ENCODE measurements at places on chromosomes 1 and 21. TPM values are rescaled to one million over a fixed set of nuclear protein-coding genes. Genes with fewer than 3 reads are reported as not detected.

DNA sequence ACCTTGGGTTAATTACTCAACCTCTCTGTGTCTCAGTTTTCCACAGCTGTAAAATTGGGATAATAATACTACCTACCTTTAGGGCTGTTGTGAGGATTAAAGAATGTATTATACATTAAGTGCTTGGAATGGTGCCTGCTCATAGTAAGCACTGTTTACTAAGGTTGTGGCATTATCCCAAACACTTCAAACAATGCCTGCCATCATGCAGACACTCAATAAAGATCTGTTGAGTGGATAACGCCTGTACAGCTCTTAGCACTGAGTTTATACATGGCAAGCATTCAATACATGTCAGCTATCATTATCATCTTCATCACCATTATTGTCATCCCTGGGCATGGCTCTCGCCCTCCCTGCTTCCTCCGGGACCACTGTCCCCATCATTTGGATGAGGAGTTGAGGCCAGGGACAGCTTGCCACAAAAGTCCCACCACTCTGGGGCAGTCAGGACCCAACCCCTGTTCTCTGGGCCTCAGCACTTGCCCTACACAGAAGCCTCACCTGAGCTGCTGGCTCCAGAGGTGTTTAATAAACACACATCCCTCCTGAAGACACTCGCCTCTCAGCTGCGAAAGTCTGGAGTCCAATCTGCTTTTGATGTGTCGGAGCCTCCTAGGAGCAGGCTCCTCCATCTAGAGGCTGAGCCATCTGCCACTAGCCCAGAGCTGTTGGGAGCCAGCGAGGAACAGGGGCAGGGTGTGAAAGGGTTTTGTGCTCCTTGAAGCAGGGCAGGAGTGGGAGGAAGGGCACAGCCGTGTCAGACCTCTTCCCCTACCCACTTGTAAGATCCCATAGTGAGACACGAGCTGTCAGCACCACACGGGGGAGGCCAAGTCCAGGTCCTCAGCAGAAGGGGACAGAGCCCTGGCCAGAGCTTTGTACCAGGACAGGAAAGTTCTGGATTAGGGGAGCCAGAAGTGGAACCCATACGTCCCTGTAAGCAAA is 80.9 kb upstream of the ZC3H12A start:
- H3K4me3 ChIP-seq: peak overlapping the region; percentile 25
- peak; percentile 48 for DNase-seq
- H3K27me3 ChIP-seq: peaks cover 10% of the 10 kb centered on the region
- peak overlapping the region; percentile 64 for H3K27ac ChIP-seq
- no peaks in the 10 kb centered on the region for H3K36me3 ChIP-seq
- H3K4me1 ChIP-seq: peaks cover 30% of the 10 kb centered on the region

DNA sequence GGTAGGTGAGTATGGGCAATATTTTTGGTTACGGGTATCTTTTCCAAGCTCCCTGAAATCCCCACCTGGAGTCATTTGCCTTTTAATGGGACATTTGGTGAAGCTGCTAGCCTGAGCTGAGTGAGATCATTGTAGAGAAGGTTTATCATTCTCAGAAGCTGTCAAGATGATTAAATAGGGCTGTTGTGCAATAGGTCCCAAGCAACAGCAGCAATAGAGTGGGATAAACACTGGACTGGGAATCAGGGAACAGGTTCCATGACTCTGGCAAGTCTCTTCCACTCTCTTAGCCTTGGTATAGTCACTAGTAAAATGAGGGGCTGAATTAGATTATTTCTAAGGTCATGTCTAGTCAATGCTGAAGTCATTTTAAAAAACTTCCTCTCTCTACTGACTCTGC is 30.3 kb upstream of the FAM78B start:
- H3K27me3 ChIP-seq: no peaks in the 10 kb centered on the region
- H3K4me3 ChIP-seq: no peak overlapping the region
- H3K36me3 ChIP-seq: no peaks in the 10 kb centered on the region

DNA sequence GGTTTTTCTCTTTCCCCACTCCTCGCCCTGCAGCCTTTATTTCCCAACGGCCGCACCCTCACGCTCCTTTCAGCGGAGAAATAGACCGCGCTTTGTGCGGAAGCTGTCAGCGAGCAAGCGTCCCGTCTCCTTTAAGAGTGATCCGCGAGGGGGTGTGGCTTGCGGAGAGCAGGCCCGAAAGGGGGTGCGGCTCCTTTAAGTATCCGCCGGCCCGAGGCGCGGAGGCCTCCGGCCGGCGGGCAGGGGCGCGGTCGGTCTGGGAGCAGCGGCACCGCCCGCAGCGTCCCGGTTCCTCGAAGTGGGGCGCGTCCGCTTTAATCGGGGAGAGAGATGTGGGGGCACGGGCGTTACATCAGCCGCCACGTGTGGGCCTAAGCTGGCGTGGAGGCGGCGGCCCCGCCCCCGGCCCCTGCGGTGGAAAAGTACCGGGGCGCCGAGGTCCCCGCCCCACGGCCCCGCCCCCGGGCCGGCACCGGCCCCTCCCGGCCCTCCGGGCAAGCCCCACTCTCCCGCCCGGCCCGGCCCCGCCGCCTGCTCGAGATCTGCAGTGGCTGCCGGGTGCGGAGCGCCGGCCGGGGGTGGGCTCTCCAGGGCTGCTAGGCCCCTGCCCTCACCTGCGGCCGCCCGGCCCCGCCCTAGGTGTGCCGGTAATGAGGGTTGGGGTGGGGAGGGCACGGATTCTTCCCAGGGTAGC is 1.2 kb downstream of the SLC6A9 start:
- peak; percentile 89 for DNase-seq
- H3K27me3 ChIP-seq: peaks cover 16% of the 10 kb centered on the region
- peaks cover 8% of the 10 kb centered on the region for H3K4me1 ChIP-seq

GRCh38 chr1:207830788-207831187 is 78.9 kb downstream of the CD46 start:
- H3K36me3 ChIP-seq: no peaks in the 10 kb centered on the region
- no peak overlapping the region for H3K27ac ChIP-seq
- no peak for DNase-seq
- H3K4me3 ChIP-seq: no peak overlapping the region
- H3K27me3 ChIP-seq: no peaks in the 10 kb centered on the region

Gene NPPA
- not detected for total RNA-seq

DNA sequence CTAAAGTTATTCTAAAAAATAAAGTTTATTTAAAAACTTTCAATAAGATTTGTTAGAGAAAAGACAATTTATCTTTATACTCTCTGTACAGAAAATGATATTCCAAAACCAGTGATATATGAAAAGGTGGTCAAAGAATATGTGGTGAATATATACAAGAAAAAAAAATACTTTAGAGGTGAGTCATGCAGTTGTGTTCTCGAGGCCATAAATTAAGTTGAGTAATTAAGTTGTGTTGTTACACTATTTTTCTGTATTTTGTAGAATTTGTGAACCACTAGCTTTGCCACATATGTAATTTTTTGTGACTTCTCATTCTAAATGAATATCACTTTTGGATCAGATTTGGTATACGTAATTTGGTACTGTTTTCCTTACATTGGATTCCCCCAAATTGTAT is 23.6 kb upstream of the DUSP10 start:
- DNase-seq: no peak
- H3K27me3 ChIP-seq: peaks cover 2% of the 10 kb centered on the region
- no peaks in the 10 kb centered on the region for H3K36me3 ChIP-seq
- no peaks in the 10 kb centered on the region for H3K4me1 ChIP-seq

Gene TACSTD2
- not detected for total RNA-seq

GRCh38 chr1:77447669-77448068 is 165.8 kb downstream of the AK5 start:
- no peak for DNase-seq
- H3K36me3 ChIP-seq: no peaks in the 10 kb centered on the region
- no peak overlapping the region for H3K4me3 ChIP-seq
- H3K27me3 ChIP-seq: peaks cover 1% of the 10 kb centered on the region

Gene SLAMF9
- total RNA-seq: not detected

Gene FMO4
- 0.56 TPM for total RNA-seq

GRCh38 chr1:90023691-90024090 is 28.8 kb downstream of the ZNF326 start:
- peaks cover 2% of the 10 kb centered on the region for H3K4me1 ChIP-seq
- H3K27me3 ChIP-seq: peaks cover 2% of the 10 kb centered on the region
- H3K36me3 ChIP-seq: peaks cover 15% of the 10 kb centered on the region
- DNase-seq: no peak
- H3K4me3 ChIP-seq: no peak overlapping the region
- H3K27ac ChIP-seq: no peak overlapping the region

Gene FAM163A
- total RNA-seq: not detected

- peaks cover 5% of the 10 kb centered on the region for H3K36me3 ChIP-seq
- no peak overlapping the region for H3K4me3 ChIP-seq
- H3K27ac ChIP-seq: no peak overlapping the region
- peaks cover 10% of the 10 kb centered on the region for H3K27me3 ChIP-seq
- H3K4me1 ChIP-seq: peaks cover 3% of the 10 kb centered on the region
- no peak for DNase-seq
These were observed 245.4 kb upstream of the POU3F1 start for GRCh38 chr1:38291906-38292521.

DNA sequence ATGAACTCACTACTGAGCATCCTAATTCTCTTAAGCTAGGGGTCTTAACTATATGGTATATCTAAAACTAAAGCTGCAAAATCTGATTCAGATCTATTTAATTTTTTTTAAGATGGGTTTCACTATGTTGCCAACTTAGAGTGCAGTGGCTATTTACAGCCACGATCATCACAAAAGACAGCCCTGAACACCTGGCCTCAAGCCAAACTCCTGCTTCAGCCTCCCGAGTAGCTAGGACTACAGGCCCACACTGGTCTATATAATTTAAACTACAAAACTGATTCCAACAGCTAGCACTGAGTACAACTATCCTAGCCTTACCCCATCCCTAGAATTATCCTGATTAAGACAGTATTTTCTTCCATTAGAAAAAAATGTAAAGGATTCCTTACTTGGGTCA is 37.1 kb downstream of the EIF4G3 start:
- no peak overlapping the region for H3K27ac ChIP-seq
- H3K27me3 ChIP-seq: peaks cover 5% of the 10 kb centered on the region
- H3K36me3 ChIP-seq: no peaks in the 10 kb centered on the region

- DNase-seq: no peak
- no peaks in the 10 kb centered on the region for H3K4me1 ChIP-seq
- no peak overlapping the region for H3K4me3 ChIP-seq
- no peaks in the 10 kb centered on the region for H3K27me3 ChIP-seq
- H3K36me3 ChIP-seq: peaks cover 6% of the 10 kb centered on the region
These were observed 211.1 kb downstream of the MRPL39 start for GRCh38 chr21:25396135-25396711.

- no peak overlapping the region for H3K4me3 ChIP-seq
- no peaks in the 10 kb centered on the region for H3K36me3 ChIP-seq
- peak; percentile 55 for DNase-seq
- peaks cover 6% of the 10 kb centered on the region for H3K27me3 ChIP-seq
- peaks cover 13% of the 10 kb centered on the region for H3K4me1 ChIP-seq
These were observed 159.9 kb downstream of the ZBTB18 start for GRCh38 chr1:244210884-244211558.

Gene PLA2G2A
- not detected for total RNA-seq

DNA sequence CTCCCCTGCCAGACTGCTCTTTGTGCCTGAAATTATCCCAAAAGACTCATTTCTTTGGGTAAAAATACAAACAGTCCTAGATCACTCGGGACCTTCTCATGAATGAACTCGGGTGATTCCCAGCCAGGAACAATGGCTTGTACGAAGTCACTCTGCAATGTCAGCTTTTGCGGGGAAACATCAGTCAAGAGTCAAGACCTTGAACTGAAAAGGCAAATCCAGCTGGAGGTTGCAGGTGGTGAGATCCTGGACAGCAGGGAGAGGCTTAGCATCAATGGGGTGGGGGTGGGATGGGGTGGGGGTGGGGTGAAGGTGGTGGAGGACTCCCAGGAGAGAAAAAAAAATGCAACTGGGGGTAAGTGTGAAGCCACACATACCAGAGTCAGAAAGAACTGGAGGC is 115.0 kb upstream of the SLC25A33 start:
- peaks cover 25% of the 10 kb centered on the region for H3K27me3 ChIP-seq
- H3K4me3 ChIP-seq: peak overlapping the region; percentile 61
- DNase-seq: no peak
- H3K4me1 ChIP-seq: peaks cover 41% of the 10 kb centered on the region
- H3K27ac ChIP-seq: peak overlapping the region; percentile 100
- H3K36me3 ChIP-seq: no peaks in the 10 kb centered on the region

Gene NLRP3
- total RNA-seq: not detected

Gene MAP10
- total RNA-seq: 3.6 TPM

DNA sequence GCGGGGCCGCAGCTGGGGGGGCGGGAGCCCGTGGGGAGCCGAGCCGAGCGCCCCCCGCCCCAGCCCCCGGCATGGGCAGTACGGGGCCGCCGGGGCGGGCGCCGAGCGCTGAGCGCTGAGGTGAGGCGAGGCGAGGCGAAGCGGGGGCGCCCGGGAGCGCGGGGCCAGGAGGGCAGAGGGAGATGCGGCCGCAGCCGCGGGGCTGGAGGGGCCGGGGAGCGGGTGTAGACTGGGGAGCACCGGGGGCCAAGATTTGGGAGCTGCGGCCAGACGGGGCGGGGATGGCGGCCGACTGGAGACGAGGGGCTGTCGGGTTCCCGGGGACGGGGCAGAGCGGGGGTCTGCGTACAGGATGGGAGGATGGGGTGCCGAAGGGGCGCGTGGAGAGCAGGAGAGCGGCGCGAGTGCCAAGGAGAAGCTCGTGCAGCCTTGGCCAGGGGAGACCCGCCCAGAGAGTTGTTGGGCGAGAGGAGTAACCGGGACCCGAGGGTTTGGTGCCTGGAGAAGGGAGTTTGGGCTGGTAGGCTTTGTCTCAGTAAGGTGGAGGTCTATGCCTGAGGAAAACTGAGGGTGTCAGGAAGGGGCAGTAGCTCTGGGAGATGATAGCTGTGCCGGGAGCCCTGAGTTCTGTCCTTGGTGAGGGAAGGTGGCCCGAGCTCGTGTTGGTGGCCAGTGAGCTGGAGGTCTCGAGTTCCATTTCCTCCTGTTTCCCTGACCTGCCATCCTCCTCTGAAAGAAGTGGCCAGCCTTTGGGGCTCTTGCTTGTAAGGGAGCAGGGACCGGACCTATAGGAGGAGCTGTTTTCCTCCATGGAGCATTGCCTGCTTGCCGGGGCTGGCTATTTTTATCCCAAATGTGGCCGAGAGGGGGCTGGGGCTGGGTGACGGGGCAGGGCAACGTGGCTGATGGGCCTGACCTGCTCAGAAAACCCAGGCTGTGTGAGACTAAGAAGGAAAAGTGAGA is 539 bp downstream of the ATP8B2 start:
- H3K4me1 ChIP-seq: peaks cover 29% of the 10 kb centered on the region
- H3K27ac ChIP-seq: peak overlapping the region; percentile 94
- peaks cover 3% of the 10 kb centered on the region for H3K36me3 ChIP-seq

Gene OR2T35
- total RNA-seq: not detected
